Peyer's patch (tissue), 4 donors: ENCODE measurements at places on chromosomes 1 and 21.

GRCh38 chr1:150164779-150165178 lies 15.1 kb downstream of the PLEKHO1 start:
- DNase-seq: no peak

- no peak for DNase-seq
These were observed 123.6 kb upstream of the B3GALT2 start for GRCh38 chr1:193309936-193310475.

- no peak for DNase-seq
These were observed 3.0 kb downstream of the TFF2 start for GRCh38 chr21:42347601-42348327.

DNA sequence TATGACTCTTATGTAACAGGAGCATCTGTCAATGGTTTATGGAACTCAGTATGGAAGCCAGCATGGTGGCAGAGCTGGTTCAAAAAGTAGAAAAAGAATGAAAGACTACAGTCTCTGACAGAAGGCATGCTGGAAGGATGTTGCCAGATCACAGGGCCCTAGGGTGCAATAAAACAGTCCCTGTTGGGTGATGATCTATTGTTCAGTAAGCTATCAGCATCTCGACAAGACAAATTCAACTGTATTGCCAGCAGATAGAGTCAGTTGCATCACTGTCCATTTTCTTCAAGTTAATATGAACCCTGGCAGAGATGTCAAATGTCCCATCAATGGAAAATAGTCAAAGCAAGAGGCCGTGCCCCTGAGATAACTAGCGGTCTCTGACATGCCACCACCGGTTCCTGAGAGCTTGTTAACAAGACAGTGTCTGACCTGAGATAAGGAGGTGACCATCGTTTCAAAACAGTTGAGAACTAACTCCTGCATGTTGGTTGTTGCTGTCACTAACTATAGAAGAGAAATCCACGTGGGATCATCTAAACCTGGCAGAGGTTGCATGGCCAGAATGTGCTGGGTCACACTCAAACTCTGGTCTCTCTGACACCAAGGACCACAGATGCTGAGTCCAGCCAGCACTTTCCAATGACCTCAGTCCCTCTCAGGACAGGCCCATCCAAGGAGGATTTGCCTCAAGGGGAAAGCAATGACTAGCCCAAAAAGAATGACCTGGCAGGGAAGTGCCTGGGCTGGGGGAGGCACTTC lies 125.9 kb downstream of the RIPK4 start:
- DNase-seq: no peak

DNA sequence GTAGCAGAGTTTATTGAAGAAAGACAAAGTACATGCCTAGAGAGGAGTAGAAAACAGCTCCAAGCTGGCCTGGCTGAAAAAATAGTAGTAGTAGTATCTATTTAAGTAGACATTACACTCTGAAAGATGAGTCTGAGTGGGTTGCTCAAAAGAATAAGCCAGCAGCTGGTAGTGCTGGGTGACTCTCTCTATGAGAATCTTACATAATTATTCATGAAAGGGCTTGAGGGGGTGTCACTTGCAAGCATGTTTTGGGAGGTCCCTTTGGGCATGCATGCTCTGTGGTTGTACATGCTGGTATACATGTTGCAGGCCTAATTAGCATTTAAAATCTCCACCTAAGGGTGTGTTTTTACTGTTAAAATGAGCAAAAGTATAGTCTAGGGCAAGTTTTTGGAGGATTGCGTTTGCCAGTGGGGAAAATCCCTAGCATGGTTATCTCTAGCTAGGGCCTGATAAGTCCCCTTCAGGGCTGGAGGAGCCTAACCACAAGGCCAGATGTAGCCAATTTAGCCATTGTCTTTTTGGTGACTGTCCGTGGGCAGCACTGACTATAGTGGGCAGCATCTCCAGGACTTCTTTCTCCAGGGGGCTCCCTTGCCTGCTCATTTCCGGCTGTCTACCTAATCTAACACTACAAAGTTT lies 11.0 kb upstream of the FCGR2A start:
- no peak for DNase-seq

DNA sequence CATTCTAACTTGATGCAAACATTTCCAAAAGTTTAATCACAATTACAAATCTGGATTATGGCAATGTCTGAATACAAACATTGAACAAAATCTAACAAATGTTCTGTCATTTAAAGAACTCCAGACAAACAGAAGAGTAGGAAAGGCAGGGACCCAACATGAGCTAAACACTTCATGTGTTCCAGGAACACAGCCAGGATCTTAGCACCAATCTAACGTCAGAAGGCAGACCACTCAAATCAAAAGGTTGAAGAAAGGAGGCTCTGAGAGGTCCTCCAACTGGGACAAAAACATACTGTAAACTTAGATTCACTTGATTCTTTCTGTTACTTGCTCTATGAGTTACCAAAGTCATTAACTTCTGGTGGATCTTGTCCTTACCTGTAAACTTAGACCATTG lies 374.0 kb downstream of the NEGR1 start:
- no peak for DNase-seq

GRCh38 chr1:27074175-27074780 lies 61.6 kb upstream of the TENT5B start:
- no peak for DNase-seq

DNA sequence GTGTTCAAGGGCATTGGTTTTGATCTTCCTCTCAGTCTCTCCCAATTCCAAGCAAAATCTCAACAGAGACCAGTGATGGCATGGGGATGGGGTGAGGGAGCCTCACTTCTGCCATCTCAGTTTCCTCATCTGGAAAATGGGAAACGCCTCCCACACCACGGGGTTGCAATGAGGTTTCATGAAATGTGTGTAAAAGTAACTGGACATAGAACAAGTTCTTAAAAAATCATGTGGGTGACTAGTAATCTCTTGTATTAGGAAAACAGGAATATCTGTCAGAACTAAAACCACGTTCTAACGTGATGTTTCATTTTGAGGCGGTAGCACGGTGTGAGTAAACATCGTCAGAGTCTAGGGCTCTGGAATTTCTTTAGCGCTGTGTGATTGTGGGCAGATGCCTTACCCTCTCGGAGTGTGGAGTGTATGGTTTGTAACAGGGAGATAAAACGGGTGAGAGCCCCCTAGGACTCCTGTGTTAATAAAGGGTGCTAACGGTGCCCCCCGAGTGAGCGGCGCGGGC lies 55.5 kb upstream of the DNAJC6 start:
- DNase-seq: no peak

GRCh38 chr1:4696161-4696745 lies 41.8 kb downstream of the AJAP1 start:
- DNase-seq: no peak

DNA sequence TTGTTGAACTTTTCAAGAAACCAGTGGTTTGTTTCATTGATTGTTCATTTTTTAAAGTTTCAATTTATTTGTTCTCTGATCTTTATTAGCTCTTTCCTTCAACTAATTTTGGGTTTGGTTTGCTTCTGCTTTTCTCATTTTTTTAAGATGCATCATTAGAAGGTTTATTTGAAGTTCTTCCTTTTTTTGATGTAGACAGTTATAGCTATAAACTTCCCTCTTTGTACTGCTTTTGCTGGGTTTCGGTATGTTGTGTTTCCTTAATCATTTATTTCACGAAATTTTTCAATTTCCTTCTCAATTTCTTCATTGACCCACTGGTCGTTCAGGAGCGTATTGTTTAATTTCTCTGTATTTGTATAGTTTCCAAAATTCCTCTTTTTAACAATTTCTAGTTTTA lies 133.3 kb upstream of the GPR52 start:
- no peak for DNase-seq

DNA sequence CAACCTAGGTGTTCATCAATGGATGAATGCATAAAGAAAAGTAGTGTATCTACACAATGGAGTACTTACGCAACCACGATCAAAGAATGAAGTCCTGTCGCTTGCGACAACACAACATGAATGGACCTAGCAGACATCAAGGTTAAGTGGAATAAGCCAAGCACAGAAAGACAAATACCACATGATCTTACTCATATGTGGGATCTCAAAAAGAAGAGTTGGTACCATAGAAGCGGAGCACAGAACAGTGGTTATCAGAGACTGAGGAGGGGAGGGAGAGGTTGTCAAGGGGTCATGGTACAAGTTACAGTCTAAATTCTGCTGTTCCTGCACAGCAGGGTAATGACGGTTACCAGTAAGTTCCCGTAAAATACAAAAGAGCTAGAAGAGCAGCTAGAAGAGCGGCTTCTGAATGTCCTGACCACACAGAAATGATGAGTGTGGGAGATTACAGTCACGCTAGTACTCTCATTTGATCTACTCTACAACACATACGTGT lies 36.7 kb downstream of the NPHP4 start:
- DNase-seq: no peak

- no peak for DNase-seq
These were observed 195.2 kb downstream of the MRPL39 start for GRCh38 chr21:25412100-25412499.

DNA sequence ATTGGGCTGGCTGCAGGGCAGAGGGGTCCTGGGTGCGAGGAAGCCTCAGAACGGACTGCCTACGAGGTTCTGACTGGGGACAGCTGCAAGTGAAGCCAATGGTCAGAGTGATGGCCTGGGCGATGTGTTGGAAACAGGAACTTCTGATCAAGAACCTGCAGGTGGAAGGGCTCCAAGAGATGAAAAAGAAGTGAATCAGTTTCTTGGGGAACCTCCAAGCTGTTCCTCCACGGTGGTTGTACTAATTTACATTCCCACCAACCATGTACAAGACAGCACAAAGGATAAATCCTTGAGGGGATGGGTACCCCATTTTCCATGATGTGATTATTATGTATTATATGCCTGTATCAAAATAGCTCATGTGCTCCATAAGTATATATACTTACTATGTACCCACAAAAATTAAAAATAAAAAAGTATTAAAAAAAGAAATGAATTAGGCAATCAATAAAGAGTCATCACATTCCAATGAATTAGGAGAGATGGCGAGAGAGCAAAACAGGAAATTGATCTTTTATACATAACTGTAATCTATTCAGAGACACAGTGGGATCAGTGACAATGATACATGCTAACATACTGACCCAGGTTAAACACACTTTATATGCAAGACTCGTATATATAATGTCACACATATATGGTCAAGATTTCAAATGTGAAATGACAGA lies 58.1 kb downstream of the PTPN14 start:
- DNase-seq: no peak

DNA sequence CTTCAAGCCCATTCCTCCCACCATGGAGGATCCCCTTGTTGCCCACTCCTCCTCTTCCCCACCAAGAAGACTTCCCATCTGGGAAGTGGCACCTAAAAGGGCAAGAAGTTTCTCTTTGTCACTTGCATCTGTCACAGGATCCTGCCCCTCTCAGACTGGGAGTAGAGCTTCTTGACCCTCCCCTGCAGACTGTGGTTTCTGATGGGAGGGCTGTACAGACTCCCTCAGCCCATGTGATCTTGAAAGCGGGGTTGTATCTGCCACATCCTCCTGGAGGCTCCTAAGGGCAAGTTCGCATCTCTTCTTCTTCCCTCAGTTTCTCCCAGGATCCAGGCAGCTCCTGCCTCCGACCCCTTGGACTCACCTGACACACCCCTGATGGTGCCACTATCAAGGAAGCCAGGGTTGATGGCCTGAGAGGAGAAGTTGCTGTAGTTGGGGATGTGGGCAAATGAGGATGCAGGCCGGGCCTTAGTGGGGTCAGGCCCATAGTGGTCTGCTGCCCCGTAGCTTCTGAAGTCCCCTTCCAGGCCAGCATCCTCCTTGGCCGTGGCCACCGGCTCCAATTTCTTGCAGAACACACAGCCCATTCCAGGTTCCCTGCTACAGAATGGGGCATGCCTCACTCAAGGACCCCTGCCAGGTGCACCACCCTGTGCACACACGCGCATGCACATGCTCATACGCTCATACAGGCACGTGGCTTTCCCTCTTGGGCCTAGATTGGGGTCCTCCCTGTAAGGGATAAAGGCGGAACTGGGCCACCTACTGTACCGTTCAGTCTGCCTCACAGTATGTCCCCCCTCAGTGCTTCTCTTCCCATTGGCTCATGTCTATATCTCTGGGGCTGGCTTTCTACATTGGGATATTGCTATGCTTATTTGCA lies 11.4 kb downstream of the FGR start:
- DNase-seq: no peak

DNA sequence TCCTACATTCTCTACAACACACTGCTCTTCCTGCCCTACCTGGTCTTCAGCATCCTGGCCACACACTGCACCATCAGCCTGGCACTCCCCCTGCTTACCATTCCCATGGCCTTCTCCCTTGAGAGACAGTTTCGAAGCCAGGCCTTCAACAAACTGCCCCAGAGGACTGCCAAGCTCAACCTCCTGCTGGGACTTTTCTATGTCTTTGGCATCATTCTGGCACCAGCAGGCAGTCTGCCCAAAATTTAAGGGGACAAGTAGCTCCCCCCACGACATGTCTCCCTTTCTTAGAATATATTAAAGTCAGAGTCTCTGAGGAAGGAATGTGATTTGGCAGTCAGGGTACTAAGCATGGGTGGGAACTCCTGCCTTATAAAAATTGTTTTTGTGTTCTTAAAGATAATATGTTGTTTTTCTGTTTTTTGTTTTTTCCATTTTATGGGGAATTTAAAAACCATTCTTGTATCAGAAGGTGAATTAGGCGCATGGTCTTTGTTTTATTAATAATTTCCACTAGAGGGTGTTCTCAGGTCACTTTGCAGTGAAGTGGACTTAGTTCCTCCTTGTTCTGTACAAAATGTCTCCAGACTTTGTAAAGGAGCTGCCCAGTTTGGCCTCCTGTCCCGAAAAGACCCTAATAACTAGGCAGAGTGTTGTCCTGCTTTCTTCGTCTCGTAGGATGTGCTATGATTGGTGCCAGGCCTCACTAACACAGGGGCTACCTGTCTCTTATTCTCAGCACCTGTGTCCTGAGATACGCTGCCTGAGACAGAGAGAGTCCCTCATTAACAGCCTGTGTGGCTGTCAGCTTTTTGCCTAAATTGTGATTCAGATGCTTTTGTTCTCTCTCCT lies 13.1 kb downstream of the UBIAD1 start:
- DNase-seq: no peak
